ENCODE measurements at places on chromosomes 2 and 18.

GRCh38 chr2:223970343-223971128, 13.3 kb downstream of the MRPL44 start:
- DNase-seq, result peak; percentile 73

- no peak for DNase-seq
Observed at GRCh38 chr2:233691443-233692433, 952 bp upstream of the UGT1A6 start.

DNA sequence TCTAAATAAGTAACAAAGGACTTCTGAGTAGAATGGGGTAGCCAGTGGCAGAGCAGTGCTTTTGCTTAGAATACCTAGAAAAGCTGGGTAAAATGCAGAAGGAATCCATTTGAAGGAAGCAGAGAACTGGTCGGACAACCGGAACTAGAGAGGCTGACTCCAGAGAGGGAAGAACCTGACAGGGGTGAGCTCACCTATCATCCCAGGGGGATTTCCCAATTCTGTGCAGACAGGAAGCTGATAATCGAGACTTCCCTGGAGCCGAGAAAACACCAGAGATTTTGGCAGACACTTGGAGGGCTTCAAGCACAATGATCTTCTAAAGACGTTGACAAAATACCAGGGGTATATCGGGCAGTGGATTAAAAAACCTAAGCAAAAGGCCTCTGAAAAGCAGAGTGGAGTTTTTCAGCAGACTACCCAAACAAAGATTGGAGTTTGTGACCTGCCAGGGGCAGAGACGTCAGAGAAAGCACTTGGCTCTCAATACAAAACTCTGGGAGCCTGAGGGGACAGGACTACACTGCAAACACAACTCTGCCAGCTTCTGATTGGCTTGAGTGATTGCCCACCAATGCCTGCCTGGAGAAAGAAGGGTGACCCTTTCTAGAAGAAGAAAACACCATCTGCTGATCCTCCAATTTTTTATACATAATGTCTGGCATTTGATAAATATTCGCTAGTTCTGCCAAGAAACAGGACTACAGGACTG, 67.5 kb upstream of the TTN start:
- no peak for DNase-seq

- no peak for DNase-seq
Observed at GRCh38 chr2:207828361-207829057, 58.8 kb upstream of the FZD5 start.

DNA sequence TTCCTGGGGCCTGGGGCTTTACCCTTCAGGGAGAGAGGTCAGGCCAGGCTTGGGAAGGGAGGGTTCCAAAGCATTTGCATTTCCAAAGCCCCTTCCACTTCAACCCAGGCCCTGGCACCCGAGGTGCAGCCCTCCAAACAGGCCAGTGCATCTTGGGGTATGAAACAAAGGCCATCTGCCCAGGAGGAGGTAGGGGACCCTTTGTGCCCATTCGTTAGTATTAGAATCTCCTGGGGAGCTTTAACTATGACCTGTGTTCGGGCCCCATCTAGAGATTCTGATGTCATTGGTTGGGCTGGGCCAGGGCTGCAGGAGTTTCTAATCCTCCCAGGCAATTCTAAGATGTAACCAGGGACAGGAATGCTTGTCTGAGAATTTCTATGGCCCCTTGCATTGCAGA, 73.6 kb downstream of the CIB4 start:
- DNase-seq, result no peak

GRCh38 chr2:110903548-110903947, 171.2 kb downstream of the ACOXL start:
- no peak for DNase-seq

GRCh38 chr2:102667072-102667471, 47.7 kb downstream of the SLC9A2 start:
- DNase-seq, result no peak

- DNase-seq, result no peak
Observed at GRCh38 chr2:107685421-107685986, 141.2 kb upstream of the RGPD4 start.

DNA sequence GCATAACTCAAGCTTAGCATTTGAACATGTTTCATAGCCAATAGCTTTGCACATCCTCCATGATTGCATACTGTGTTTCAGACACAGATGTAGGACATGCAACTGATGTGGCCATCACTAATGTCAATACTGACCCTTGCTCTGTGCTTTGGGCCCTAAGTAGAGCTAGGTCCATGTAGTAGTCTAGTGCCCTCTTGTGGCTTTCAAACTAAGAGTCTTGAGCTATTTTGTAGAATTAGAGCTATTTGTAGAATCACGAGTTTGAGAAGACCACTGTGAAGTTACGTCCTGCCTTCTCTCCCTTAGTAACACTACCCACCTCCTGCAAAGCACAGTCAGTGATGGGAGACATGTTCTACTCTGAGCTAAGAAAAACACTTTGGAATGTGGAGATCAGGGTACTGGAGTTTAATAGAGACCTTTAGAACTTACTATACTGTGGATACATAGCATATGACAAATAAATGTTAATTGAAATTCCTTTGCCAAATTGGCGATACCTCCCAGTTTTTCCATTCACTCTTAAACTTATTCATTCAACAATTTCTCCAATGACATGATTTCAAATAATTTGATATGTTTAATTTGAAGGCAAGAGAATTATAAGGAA, 306.5 kb upstream of the TNP1 start:
- DNase-seq, result peak; percentile 33

DNA sequence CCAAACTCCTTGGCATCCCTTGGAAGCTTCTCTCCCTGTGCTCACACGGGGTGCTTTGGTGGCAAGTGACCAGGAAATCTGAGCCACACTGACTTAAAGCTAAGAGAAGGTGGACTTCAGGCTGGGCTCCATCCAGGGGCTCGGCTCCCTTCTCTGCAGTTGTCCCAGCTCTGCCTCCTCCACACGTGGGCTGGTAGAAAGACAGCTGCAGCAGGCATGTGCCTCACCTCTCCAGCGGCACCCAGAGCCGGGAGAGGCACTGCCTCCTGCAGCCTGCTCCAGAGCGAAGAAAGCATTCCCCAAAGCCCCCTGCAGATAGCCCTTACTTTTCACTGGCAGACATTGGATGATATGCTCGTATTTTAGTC, 11.3 kb downstream of the KCNF1 start:
- no peak for DNase-seq

GRCh38 chr2:40371525-40372282, 80.2 kb downstream of the SLC8A1 start:
- no peak for DNase-seq

DNA sequence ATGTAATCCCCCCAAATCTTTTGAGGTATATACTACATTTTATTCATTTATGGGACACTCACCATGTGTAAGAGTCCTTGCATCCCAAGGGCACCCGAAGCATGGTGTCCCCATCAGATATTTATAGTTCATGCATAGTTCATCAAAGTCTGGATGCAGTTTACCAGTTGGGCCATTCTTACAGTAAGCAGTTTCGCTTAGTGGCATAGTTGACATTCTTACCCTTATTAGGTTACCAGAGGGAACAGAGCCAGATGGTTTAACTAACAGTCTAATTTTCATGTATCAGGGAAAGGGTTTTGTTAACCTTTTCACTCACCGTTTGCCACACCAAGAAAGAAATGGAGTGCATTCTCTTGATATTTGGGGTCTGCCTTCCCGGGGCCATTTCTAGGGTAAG, 7.1 kb downstream of the ZNF407 start:
- no peak for DNase-seq

DNA sequence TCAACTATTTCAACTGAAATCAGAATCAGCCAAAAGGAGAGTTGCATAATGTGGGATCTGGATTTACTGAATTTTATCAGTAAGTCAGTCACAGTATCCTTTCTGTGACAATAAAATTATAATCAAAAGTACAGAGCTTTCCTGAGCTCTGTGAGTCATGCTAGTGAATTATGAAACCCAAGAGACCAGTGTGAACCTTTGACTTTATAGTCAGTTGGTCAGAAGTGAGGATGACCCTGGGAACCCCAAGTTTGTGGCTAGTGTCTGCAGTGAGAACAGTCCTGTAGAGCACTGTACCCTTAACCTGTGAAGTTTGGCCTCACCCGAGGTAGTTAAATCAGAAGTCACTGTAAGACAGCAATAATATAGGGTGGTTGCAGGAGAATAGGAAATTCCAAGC, 381.7 kb downstream of the CDH19 start:
- no peak for DNase-seq

DNA sequence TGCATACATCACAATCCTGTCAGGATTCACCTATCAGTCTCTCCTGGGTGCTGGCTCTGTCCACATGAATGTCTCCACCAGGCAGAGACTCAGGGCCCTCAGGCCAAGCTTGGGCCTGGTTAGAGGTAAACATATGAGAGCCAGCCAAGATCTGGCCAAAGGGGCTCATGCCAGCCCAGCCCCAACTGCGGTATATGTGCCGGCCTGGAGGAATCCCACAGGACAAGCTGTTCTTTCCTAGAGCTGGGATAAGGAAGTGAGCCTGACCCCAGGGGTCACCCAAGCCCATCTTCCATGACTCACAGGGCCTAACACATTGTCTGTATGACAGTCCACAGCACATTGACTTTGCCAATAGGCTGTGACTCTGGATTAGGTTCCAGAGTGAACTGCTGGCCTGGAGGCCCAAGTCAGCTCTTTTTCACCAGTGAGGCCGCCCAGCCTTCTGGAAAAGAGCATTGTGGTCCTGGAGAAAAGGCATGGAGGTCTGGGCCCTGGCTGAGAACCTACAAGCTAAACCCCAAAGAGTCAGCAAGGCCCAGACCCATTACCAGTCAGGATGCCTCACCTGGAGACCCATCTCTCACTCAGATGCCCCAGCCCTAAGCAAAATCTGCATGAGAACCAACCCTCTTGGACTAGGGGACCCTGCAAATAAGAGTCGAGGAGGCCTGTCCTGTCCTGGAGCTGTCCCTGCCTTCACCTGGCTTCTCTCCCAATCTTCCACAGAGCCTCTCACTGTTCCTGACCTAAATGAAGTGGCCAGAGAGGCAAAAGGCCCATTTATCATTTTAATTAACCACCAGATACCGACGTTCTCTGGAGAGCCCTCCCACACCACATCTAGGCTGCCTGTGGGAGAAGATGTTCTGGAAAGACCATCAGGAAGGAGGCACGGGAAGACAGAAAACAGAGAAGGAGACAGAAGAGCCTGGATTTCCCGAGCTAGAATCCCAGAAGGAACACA, 120.9 kb upstream of the PKDCC start:
- no peak for DNase-seq

GRCh38 chr2:117411983-117412382, 402.5 kb upstream of the DDX18 start:
- no peak for DNase-seq

- no peak for DNase-seq
Observed at GRCh38 chr2:133485868-133486267, 82.4 kb downstream of the NCKAP5 start.

- DNase-seq, result peak; percentile 88
Observed at GRCh38 chr2:74831693-74832530, 2.0 kb upstream of the HK2 start.

- DNase-seq, result no peak
Observed at GRCh38 chr2:151922845-151923666, 94.8 kb upstream of the ARL5A start.

DNA sequence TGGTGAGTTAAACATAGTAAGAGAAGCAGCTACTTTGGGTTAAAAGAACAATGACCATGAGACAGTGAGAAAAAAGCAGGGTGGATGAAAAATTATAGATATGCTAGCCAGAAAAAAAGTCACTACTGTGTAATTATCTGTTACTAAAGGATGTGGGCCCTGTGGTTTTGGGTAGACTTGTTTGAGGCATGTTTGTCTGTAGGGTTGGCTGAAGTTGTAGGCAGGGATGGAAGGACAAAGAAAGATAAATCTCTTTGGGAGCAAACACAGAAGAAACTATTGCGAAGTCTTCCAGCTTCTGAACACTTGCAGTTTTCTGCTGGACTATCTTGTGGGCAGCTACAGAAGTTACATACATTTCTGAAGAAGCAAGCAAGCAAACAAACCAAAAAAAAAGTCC, 28.2 kb downstream of the RND3 start:
- no peak for DNase-seq

GRCh38 chr18:73462092-73462491, 594.3 kb upstream of the NETO1 start:
- no peak for DNase-seq

- DNase-seq, result no peak
Observed at GRCh38 chr18:75554176-75554575, 126.7 kb upstream of the SMIM21 start.

DNA sequence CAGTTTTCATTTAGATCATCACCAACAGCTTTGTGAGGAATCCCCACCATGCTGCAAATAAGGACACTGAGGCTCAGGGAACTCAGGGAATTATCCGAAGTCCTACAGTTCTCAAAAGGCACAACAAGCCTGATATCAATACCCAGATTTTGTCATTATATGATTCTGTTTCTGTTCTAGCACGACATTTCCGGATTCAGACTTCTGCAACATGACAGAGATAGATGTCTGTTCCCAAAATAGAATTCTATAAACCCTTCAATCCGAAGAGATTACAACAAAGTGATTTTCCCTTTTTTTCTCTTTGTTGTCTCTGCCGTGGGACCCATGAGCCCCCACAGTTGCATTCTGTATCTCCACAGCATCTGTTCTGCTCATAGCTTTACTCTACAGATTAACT, 72.0 kb downstream of the DOCK10 start:
- no peak for DNase-seq

DNA sequence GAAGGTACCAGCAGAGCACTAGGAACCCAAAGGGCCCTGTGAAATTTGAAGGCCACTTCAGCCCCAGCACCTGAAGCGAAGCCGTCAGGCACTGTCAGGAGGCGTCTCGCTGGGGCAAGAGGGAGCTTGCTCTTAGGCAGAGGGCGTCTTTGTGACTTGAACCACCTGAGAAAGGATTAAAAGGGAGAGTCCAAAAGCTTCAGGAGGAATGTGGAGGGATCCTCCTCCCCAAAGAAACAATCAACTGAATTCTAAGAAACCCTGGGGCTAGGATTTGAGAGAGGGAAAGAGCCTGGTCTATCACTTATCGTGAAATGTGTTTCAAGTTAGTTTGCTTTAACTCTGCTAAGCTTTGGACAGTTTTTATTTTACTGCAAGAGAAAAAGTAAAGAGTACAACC, 324.9 kb upstream of the SOX11 start:
- no peak for DNase-seq

DNA sequence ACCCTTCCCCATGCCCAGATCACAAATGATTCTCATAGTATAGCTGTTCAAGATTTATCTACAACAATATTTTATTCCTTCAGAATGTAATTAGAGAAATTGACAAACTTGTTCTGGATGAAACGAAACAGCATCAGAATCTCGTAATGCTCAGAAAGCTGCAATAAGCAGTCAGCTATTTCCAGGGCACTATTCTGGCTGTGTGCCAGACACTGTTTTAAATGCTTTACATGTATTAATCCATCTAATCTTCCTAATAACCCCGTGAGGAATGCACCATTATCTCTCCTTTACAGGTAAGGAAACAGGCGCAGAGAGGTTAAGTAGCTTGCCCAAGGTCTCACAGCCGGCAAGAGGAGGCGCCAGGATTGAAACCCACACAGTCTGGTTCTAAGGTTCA, 10.1 kb upstream of the LYPD6B start:
- DNase-seq, result no peak

DNA sequence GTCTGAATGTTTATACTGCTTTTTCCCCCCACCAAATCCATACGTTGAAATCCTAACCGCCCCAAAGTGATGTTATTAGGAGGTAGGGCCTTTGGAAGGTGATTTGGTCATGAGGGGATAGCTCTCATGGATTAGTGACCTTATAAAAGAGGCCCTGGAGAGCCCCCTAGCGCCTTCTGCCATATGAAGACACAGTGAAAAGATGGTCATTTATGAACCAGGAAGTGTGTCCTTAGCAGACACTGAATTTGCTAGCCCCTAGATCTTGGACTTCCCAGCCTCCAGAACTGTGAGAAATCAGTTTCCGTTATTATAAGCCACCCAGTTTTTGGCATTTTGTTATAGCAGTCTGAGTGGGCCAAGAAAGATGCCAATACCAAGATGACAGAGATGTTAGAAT, 7.2 kb upstream of the TSN start:
- DNase-seq, result peak; percentile 67

Measured in KBM-7 (cell line).